ENCODE measurements at places on chromosomes 6 and 20.

- no peak for DNase-seq
These were observed 542.9 kb upstream of the JAG1 start for GRCh38 chr20:11216451-11217314.

DNA sequence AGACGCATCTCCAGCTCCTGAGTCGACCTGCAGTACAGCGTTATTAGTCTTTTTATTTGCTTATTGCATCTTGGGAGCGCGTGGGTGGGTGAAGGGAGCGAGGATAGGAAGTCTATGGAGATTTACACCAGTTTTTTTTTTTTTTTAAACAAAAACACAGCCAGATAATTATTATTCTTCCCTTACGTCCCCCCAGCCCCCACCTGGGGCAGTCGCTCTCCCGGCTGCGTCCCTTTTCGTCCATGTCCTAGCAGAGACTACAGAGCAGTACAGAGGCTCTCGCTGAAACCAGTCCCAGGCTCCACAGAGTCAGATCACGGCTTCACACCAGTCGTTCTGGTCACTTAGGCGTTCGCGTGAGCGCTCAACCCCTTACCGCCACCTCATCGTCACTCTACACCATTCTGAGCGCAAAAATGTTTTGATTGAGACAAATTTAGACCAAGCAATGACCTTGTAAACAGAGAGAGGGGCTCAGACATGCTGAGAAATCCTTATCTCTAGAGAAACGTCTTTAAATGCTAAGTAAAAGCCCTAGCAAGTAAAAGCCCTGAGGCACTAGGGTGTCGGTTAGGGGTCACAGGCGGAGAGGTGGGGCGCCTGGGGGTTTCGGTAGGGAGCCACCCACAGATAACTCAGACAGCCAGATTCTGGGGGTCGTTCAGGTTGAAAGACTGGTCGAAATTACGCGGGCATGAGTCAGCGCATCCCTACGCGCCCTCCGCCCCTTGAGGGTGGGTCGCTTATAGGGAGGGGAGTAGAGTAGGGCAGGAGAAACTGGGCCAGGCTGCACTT, 975 bp upstream of the PPT2 start:
- DNase-seq: no peak

GRCh38 chr20:58693226-58694006, 816 bp downstream of the NPEPL1 start:
- DNase-seq: no peak

DNA sequence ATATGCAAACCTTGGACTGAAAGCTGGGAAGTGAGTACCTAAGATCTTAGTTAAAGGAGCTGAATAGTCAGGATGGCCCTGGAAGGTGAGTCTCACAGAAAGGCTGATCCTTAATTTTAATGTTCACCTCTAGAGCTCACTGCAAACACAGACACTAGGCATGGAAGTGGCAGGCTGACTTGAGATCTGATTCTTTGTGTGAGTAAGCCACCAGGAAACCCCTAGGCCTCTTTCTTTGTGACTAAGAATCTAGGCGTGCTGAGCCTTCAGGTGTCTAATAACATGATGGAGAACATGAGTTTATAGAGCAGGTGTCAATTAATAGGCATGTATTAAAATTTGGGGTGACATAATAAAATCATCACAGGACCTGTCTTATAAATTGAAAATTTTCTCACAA, 642.2 kb downstream of the EYS start:
- DNase-seq: no peak

DNA sequence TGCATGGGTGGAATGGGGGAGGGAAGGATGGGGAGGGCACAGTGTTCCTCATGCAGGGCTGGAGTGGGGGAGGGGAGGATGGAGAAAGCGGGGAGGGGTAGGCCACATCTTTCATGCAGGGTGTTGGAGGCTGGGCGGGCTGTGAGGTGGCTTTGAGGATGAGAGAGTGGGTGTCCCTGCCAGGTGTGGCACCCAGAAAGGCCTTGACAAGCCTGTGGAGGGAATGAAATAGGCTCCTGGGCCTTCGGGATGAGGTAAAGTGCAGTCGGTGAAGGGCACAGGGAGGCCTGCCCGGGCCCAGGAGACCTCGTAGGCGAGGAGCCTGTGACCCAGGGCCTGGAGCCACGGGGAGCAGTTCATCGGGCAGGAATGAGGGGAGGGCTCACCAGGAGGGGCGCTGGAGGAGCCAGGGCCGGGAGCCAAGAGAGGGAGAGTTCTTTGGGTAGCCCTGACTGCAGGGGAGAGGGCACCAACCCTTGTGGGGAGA, 7.6 kb downstream of the CEBPB start:
- DNase-seq: no peak

DNA sequence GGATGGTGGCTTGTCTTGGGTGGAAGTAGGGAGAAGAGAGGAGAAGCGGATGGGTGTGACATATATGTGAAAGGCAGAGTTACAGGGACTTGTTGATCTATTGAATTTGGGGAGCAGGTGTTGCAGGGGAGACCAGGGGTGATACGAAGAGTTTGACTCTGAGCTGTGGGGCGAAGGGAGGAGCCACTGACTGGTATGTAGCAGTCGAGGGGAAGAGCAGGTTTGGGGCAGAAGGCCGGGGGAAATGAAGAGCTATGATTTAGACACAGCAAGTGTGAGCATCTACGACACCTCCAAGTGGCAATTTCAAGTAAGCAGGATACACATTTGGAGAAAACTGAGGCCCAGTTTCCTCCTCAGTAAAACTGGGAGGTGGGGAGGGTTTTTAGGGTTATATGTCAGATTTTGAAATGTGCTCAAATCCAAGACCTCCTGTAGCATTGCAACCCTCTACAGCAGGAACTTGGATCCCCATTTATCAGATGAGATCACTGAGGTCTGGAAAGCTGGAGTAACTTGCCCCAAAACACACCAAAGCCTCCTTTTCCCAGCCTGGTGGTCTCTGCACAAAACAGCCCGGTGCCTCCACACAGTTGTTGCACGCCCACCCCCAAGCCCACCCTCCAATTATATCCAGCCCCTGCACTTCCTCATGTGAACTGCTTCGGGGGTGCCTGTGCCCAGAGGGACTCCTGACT, 137.8 kb downstream of the PREX1 start:
- no peak for DNase-seq

GRCh38 chr6:123925842-123926399, 122.3 kb downstream of the NKAIN2 start:
- no peak for DNase-seq

- no peak for DNase-seq
These were observed 229.3 kb downstream of the SYNDIG1 start for GRCh38 chr20:24698706-24699206.

GRCh38 chr6:19137505-19137904, 699.7 kb upstream of the ID4 start:
- DNase-seq: no peak

DNA sequence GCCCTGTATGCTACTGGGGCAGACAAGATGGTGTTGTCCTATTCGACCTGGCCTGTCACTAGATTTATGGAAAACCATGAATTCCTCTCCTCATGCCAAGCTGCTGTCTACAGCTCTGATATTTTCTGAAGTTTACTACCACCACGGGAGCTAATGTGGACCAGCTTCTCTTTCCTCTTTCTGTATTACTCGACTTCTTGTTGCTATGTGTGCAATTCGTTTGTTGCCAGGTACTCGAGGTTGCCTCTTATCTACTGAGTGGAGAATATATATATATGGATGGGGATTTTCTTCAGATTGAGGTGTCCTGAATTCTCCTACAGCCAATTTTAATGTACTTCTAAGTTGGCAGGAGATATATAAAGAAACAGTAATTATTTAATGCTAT, 34.7 kb downstream of the MAN1A1 start:
- no peak for DNase-seq

DNA sequence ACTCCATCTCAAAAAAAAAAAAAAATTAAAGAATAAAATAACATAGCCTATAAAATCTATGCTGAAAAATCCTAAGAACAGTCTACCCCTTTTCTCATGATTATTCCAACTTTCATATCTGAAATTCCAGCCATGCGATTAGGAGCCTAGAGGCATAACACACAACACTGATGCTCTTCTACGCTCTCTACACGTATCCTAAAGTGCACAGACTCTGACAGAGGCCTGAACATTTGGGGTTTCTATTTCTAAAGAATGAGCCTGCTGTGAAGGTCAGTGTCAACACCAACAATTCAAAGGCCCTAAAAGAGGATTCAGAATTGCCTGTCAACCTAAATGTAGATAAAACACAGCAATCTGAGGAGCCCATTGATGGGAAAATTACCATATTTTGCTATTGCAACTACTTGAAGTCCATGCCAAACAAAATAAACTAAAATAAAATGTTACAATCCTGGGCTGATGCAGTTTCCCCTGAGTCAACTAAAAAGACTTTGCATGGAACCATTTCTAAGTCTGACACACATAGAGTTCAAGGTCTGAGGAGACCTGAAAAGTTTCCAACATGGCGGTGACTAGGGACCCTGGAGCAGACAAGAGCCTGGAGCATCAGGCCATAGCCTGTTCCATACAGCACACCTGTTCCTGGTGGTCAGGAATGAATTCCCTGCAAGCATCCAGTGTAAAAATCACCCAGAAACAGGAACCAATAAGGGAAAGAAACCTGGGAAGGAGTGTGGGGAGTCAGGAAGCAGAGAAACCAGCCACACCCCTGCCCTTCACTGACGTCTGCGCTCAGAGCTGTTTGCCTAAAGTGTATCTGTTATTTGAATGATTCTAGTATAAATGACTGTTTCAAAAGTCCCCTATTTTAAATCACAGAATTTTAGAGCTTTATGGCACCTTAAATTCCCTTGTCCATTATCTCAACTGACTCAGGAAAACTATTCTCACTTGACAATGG, 11.8 kb downstream of the NINL start:
- DNase-seq: no peak

DNA sequence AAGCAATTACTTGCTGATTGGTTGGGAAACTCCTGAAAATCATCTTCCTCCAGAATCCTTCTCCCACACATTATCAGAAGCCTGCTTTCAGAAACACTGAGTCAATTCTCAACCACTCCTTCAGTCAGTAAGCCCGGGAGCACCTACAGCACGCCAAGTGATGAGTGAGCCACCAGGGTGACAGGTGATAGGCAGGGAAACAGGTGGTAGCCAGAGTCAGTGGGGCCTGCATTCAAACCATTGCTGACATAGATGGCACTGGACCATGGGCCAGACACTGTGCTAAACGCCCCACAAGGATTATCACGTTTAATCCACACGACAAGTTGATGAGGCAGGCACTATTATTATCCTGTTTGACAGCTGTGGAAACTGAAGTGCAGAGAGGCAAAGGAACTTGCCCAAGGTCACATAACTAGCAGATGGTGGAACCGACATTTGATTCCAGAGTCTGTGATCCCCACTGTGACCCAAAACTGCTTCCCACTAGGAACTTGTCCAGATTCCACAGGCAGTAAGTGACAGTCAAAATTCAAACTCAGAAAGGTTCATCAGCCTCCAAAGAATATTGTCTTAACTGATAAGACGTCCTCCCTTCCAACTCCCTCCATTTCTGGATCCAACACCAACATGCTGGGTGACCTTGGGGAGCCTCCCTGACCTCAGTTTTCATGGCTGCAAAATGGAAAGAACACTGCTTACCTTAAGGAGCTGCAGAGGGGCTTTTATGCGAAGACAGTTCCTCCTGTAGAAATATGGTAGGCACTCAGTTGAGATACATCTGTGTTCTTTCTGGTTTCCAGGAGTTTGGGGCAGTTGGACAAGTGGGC, 23.9 kb upstream of the TOP1 start:
- DNase-seq: no peak

- no peak for DNase-seq
These were observed 121.2 kb downstream of the PTPRT start for GRCh38 chr20:43068482-43068881.

DNA sequence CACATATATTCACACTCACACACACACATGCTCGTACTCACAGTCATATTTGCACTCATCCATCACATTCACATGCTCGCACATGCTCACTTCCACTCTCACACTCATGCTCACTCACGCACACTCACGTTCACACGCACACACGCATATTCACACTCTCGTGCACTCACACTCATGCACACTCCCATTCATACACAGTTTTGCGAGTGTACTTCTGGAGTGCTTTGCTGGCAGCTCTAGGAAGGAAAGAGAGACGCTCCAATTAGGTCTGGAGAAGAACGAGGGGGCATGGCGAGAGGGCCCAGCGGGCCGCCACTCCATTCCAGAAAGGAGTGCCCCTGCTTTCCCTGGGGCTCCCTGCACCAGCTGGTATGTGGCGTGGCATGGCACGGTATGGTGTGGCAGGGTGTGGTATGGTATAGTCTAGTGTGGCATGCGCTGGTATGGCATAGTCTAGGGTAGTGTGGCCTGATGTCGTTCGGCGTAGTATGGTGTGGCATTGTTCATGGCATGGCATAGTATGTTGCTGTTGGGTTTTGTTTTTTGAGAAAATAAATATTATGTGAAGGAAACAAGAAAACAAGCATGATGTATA, 216.8 kb upstream of the CDYL start:
- no peak for DNase-seq

DNA sequence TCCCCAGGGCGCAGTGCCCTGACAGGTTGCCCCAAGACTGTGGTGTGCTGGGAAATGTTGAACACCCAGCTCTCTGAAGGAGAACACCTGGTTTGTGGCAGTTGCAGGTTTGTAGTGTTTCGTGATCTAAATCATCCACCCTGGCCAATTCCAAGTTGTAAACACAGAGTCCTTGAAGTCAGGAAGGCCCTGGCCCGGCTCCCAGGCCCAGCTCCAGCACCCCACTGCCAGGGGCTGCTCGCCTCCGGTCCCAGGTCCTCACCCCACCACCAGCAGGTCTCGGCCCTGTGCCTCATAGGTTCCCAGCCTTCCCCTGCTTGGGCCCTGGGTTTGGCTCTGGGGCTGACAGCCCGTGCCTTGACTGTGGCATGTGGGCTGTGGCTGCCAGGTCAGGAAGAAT, 121.4 kb upstream of the MLN start:
- no peak for DNase-seq

GRCh38 chr20:56032251-56032650, 26.9 kb upstream of the CBLN4 start:
- DNase-seq: no peak

DNA sequence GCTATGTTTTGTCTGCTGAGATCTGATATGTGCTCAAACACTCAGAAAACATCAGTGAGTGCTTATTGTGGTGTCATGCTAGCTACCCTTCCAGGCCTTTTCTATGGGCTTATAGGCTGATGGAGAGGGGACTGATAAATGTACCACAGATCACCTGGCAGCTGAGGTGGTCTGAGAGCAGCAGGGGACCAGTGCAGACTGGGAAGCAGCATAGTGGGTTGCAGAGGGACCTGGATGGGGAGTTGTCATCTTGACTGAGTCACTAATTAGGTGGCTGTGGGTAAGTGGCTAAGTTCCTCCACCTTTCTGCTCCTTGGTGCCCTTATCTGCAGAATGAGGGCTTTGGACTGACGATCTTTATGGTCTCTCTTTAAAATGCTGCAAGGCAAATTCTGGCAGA, 2.8 kb downstream of the TMEM200A start:
- DNase-seq: no peak

DNA sequence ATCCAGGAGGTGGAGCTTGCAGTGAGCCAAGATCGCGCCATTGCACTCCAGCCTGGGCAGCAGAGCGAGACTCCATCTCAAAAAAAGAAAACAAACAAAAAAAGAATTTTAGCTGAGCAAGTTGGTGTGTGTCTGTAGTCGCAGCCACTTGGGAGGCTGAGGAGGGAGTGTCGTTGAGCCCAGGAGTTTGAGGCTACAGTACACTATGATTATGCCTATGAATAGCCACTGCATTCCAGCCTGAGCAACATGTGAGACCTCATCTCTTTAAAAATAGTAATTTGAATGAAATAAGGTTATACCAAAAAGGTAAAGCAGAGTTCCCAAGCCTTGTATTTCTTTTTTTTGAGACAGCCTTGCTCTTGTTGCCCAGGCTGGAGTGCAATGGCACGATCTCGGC, 19.8 kb downstream of the MTRES1 start:
- DNase-seq: no peak
